ENCODE measurements at places on chromosomes 4 and X.

- DNase-seq: no peak
Measured at GRCh38 chrX:41661366-41662095, 27.2 kb upstream of the GPR34 start.

DNA sequence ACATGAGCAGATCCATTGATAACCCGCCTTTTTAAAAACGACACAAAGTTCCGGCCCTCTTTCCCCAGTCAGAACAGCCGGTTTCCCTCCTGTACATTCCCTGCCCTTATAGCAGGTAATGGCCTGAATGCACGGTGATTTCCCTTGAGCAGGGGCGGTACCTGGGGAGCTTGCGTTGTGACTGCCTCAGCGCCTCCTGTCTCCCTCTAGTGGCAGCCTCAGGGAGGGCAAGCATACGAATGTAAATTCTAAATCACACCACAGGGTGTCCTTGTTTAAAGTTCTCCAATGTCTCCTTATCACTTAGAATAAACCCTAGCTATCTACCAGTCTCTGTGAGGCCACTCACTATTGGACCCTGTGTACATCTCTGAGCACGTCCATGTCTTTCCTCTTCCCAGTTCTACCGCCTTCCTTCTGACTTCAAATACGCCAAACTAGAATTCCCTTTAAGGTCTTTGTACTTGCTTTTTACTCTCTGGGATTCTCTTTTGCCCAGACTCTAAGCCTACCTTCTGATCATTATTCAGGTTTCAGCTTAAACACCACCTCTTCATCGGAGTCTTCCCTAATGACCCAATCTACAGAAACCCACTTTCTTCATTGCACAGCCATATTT, 18.4 kb upstream of the LDB2 start:
- DNase-seq: peak; percentile 62

- peak; percentile 27 for DNase-seq
Measured at GRCh38 chr4:80079255-80079923, 6.4 kb upstream of the ANTXR2 start.

GRCh38 chr4:144181391-144181790, 40.9 kb upstream of the GYPA start:
- DNase-seq: no peak

GRCh38 chr4:82718162-82718940, 80.2 kb downstream of the SCD5 start:
- no peak for DNase-seq

GRCh38 chr4:172892300-172892699, 276.3 kb upstream of the GALNT7 start:
- no peak for DNase-seq

GRCh38 chr4:97942951-97943350, 200.3 kb downstream of the STPG2 start:
- no peak for DNase-seq

- no peak for DNase-seq
Measured at GRCh38 chr4:33063241-33063640, 2343.1 kb downstream of the PCDH7 start.

DNA sequence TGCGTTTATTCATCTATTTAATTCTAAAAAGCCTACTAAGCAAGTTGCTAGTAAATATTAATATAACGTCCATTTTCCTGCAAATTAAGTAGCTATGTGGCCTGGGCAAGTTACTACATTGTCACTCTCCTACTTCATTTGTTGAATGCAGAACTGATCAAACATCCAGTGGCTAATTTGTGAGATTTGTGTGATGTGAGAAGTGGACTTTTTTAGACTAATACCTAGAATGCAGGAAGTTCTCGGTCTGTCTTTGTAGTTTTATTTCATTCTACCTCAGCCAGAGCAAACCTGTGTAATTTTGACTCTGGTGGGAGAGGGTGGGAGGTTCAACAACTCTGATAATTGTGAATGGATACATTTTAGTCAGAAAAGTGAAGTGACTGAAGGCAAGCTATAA, 840 bp downstream of the GUF1 start:
- no peak for DNase-seq

Measured in CD4-positive, alpha-beta T cell treated with Interleukin-1 beta for 1 hour (primary cell).